Caudate nucleus (tissue), 63 donors: ENCODE measurements at places on chromosomes 5 and 9.

- no peak for DNase-seq
Observed at GRCh38 chr5:100448111-100448528, 87.1 kb upstream of the FAM174A start.

- DNase-seq: no peak
Observed at GRCh38 chr5:65055938-65056337, 287.2 kb downstream of the CWC27 start.

DNA sequence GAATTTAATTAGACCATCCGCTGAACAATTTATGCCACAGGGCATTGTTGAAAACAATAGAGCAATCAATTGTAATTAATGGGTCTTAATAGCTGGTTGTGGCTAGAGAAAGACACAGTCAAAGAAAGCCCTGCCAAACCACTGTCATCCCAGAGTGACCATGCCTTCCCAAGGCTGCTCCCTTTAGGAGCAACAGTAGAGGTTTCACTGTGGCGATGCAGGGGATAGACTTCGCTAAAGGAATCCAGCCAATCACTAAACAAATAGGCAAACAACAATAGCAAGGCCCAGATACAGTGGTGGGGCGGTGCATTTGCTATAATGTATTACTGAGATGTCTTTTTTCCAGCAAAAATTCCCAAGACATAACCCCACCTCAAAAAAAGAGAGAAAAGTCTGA lies 87.8 kb upstream of the SLC27A6 start:
- DNase-seq: no peak

DNA sequence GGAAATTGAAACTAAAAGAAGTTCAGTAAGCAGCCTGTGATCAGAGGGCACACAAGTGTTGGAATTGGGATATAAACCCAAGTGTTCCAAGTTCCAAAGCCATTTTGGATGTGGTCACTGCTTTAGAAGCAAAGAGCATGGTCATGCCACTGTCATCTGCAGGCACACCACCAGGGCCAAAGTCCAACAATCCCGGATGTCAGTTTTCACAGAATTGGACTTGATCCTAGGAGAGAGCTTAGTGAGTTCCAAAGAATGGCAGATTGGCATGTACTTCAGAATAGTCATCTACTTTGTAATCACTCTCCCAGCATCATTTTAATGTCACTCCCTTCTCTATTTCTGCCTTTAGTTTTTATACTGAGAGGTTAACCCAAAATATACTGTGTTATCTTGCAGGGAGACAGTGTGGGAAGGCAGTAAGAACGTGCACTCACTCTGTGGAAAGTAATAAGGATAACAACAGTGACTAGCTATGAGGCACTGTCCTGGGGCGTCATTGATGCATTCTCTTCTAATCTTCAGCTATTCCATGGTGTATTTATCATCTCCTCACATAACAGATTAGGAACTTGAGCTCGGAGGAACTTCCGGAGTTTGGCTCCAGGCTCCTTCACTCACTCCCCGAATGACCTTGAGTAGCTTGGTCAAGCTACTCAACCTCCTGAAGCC lies 388.0 kb downstream of the ACTL7B start:
- no peak for DNase-seq

DNA sequence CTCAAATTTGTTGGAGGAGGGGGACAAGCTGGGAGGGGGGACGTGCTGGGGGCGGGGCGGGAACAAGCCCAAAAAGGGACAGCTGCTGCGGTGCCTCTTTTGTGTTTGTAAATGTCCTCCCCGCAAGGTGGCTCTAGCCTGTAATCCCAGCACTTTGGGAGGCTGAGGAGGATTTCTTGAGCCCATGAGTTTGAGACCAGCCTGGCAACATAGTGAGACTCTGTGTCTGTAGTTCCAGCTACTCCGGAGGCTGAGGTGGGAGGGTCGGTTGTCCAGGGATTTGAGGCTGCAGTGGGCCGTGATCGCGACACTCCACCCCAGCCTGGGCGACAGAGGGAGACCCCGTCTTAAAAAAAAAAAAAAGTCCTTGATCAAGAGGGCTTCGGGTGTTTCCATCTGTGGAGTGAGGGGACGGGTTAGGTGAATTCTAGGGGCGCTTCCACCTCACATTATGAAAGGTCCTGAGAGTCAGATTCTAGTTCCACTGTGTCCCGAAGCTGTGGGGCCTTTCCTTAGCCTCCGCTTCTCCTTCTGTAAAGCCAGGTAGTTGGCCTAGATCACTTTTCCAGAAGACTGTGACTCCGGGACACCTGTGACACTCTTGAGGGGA lies 779 bp upstream of the CTNNA1 start:
- no peak for DNase-seq

DNA sequence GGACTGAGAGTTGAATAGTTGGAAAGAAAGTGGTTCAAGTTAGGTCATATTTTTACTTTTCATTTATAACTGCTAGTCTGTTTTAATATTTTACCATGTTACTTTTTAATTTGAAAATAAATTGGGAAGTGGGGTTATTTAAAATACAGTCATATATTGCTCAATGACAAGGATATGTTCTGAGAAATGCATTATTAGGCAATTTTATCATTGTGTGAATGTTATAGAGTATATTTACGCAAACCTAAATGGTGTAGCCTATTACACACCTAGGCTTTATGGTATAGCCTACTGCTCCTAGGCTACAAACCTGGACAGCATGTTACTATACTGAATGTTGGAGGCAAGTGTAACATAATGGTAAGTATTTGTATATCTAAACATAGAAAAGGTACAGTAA lies 5.2 kb downstream of the CCDC152 start:
- no peak for DNase-seq

GRCh38 chr5:173881811-173882575 lies 6.2 kb upstream of the CPEB4 start:
- no peak for DNase-seq
